ENCODE measurements at places on chromosomes 7 and 10. TPM values are rescaled to one million over a fixed set of nuclear protein-coding genes. Genes with fewer than 3 reads are reported as not detected.

- no peak for DNase-seq
These were observed 130.0 kb downstream of the PLXNA4 start for GRCh38 chr7:132446260-132446659.

DNA sequence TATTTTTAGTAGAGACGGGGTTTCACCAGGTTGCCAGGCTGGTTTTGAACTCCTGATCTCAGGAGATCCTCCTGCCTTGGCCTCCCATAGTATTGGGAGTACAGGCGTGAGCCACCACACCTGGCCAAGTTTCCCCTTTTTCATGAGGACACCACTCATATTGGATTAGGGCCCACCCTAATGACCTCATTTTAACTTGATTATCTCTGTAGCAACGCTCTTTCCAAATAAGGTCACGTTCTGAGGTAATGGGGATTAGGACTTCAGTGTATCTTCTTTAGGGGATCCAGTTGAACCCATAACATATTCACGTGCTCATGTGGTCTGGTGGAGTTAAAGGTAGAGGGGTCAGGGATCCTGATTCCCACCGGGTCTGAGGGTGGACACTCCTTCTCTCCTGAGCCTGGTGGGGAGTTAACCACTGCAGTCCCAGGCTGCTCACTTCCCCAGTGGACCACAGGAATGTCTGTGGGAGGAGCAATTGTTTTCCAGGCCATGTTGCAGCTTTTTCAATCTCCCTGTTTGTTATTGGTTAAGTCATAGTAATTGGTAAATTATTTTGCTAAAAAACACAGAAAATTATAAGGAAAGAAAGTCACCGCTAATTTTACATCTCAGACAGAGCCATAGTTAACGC, 130.5 kb downstream of the GRK5 start:
- peak; percentile 90 for DNase-seq

- no peak for DNase-seq
These were observed 75.1 kb downstream of the ZMIZ1 start for GRCh38 chr10:79143879-79144278.

- DNase-seq, result peak; percentile 63
These were observed 298.7 kb downstream of the BAMBI start for GRCh38 chr10:28975891-28976531.

- DNase-seq, result no peak
These were observed 233.2 kb upstream of the AUTS2 start for GRCh38 chr7:69364813-69365643.

DNA sequence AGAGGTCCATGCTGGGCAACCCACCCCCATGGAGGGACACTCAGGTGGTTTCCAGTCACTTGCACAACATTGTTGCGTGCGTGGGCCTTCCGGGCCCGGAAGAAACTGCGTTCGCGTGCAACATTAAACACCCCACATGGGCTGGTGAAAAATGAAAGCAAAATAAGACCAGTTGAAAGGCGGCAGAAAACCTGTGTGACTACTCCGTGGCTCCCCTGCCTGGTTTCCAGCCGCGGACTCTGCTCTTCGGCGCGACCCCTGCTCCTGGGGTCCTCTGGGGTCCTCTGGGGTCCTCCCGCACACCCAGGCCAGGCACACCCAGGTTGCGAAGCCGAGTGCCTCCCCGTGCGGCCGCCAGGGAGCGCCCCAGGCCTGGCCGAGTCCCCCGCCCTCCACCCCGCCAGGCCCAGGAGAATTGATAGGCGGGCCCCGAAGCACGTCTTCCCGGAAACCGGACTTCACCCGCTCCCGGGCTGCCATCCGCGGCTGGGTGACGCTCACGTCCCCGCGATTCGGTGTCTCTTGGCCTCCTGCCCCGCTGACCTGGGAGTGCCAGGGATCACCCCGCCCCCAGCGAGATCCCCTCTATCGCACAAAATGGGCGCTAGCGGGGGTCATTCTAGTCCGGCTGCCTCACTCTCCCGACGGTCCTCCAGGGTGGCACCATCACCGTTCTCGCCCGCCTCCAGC, 1.9 kb upstream of the SH2D4B start:
- DNase-seq, result peak; percentile 98

- DNase-seq, result no peak
These were observed 66.5 kb downstream of the SHH start for GRCh38 chr7:155745737-155746136.

DNA sequence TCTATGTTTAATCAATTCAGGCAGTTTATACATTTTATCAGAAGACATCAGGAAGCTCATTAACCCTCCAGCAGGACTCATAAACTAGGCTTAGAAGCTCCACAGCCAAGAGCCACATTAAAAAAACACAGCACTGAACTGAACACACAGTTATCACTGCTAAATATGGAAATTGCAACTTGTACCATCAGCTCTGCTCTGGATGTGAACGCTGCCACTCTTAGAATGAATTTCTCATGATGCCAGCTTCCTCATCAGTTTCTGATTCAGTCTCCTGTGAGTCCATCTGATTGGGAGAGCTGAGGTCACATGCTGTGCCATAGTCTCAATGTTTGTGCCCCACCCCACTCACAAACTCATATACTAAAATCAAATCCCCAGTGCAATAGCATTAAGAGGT, 17.1 kb upstream of the ING3 start:
- DNase-seq, result no peak

- DNase-seq, result peak; percentile 83
These were observed 189.5 kb downstream of the TRIL start for GRCh38 chr7:28768577-28769147.

The IFIT1B gene
- total RNA-seq, result not detected

The UTF1 gene
- not detected for total RNA-seq

The FAM171A1 gene
- 28.9 TPM for total RNA-seq

The SLC26A5 gene
- not detected for total RNA-seq

All from osteoblast (primary cell).